ENCODE measurements at places on chromosomes 1 and 21. TPM values are rescaled to one million over a fixed set of nuclear protein-coding genes. Genes with fewer than 3 reads are reported as not detected.

- DNase-seq, result no peak
- H3K36me3 ChIP-seq, result no peaks in the 10 kb centered on the region
- no peaks in the 10 kb centered on the region for H3K27me3 ChIP-seq
- no peak overlapping the region for H3K27ac ChIP-seq
- H3K4me3 ChIP-seq, result no peak overlapping the region
- H3K4me1 ChIP-seq, result no peaks in the 10 kb centered on the region
These were observed 131.4 kb upstream of the F3 start for GRCh38 chr1:94672934-94673333.

- H3K36me3 ChIP-seq, result no peaks in the 10 kb centered on the region
- H3K27ac ChIP-seq, result no peak overlapping the region
- no peaks in the 10 kb centered on the region for H3K4me1 ChIP-seq
- no peaks in the 10 kb centered on the region for H3K27me3 ChIP-seq
- H3K4me3 ChIP-seq, result no peak overlapping the region
- DNase-seq, result no peak
These were observed 724.5 kb downstream of the NCAM2 start for GRCh38 chr21:21722731-21723130.

GRCh38 chr1:248372394-248372793 lies 3.2 kb upstream of the OR2T6 start:
- H3K4me3 ChIP-seq, result no peak overlapping the region
- no peak for DNase-seq
- no peaks in the 10 kb centered on the region for H3K36me3 ChIP-seq

DNA sequence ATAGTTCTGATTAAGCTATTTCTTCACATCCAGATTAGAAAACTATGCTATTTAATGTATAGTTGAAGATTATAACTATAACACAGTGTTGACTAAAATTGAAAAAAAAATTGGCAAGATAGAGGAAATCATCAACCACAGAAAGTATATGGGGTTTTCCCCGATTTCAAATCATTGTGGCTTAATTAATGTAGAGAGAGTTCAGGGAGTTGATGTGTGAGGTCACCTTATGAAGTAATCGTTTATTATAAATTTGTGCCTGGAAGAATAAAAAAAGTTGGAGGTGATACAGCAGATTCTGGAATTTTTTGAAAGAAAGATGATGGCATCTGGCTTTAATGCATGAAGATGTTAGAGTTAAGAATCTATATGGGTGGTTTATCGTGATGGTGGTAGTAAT lies 84.3 kb downstream of the PTGS2 start:
- no peak overlapping the region for H3K27ac ChIP-seq
- no peak for DNase-seq
- no peaks in the 10 kb centered on the region for H3K36me3 ChIP-seq
- H3K4me3 ChIP-seq, result no peak overlapping the region
- no peaks in the 10 kb centered on the region for H3K27me3 ChIP-seq

DNA sequence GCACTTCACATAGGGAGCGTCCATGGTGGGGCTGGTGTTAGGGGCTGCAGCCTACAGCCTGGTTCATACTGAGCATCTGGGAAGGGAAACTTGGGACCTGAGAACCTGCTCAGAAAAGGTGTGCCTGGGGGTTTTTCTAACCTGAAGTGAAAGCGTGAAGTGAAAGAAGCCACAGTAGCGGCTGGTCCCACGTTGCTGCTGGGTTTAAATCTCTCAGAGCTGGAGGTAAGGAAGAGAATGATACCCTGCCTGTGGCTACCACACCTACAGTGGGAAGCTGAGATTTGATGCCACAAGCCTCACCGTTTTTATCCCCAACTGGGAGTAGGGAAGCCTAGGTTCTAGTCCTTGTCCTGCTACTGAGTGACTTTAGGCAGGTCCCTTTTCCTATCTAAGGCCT lies 21.0 kb upstream of the FUCA1 start:
- no peaks in the 10 kb centered on the region for H3K36me3 ChIP-seq
- H3K27me3 ChIP-seq, result no peaks in the 10 kb centered on the region
- no peak overlapping the region for H3K4me3 ChIP-seq
- H3K27ac ChIP-seq, result no peak overlapping the region
- no peaks in the 10 kb centered on the region for H3K4me1 ChIP-seq
- DNase-seq, result no peak

DNA sequence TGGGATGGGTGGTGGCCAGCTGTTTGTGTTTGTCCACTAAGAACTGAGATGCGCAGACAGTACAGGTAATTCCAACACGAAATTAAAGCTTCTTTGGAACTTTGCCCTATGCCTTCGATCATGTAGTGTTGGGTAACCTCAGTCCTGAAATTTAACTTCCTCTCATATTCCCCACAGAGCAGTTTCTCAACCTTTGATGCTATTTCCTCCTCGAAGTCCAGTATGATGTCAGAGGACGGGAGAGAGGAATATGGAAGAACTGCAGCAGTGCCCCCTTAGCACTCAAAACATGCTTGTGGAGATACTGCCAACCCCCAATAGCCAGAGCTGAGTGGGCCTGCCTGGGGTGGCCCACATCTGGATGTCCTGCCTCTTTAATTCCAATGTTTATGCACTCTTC lies 3.6 kb downstream of the LPAR3 start:
- H3K4me1 ChIP-seq, result peaks cover 4% of the 10 kb centered on the region
- no peak overlapping the region for H3K27ac ChIP-seq
- H3K4me3 ChIP-seq, result no peak overlapping the region
- peaks cover 13% of the 10 kb centered on the region for H3K27me3 ChIP-seq

- no peak overlapping the region for H3K4me3 ChIP-seq
- H3K4me1 ChIP-seq, result no peaks in the 10 kb centered on the region
- H3K36me3 ChIP-seq, result no peaks in the 10 kb centered on the region
These were observed 45.3 kb downstream of the KCNC4 start for GRCh38 chr1:110255392-110255787.

DNA sequence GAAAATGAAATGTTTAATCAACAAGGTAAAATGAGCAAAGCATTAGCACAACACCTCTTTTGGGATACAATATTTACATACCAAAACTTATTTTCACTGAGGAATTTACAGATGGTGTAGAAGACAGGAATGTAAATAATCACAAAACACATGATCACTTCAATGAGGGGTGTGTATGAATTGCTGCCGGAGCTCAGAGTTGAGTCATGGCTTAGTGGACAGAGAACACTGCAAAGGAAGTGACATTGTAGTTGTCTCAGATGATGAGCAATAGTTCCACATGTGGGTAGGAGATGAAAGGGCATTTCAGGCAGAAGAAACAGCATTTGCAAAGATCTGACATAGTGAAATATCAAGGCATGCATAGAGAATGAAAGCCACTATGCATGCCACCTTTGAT lies 5.6 kb upstream of the KPRP start:
- H3K36me3 ChIP-seq, result no peaks in the 10 kb centered on the region
- DNase-seq, result no peak
- no peak overlapping the region for H3K4me3 ChIP-seq
- H3K27ac ChIP-seq, result no peak overlapping the region

GRCh38 chr1:220818421-220819173 lies 31.9 kb downstream of the MTARC1 start:
- H3K27me3 ChIP-seq, result no peaks in the 10 kb centered on the region
- DNase-seq, result peak; percentile 95
- peaks cover 70% of the 10 kb centered on the region for H3K4me1 ChIP-seq
- peak overlapping the region; percentile 73 for H3K27ac ChIP-seq
- no peak overlapping the region for H3K4me3 ChIP-seq
- H3K36me3 ChIP-seq, result no peaks in the 10 kb centered on the region

DNA sequence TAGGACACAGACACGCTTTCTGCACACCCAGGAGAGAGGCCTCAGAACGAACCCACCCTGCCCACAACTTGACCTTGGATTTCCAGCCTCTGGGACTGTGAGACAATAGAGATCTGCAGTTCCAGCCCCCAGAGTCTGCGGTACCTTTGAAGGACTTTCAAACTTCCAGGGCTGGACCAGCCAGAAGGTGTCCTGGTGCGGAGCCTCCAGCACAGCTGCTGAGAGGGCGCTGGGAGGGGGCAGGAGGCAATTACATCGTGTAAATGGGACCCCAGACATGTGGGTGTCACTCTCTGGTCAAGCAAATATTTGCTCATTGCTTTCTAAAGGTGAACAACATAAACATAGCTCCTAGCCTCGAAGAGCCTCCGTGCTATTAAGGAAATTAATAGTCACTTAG lies 58.7 kb upstream of the ACTRT2 start:
- no peaks in the 10 kb centered on the region for H3K4me1 ChIP-seq
- no peak overlapping the region for H3K27ac ChIP-seq
- no peaks in the 10 kb centered on the region for H3K36me3 ChIP-seq
- H3K4me3 ChIP-seq, result no peak overlapping the region

DNA sequence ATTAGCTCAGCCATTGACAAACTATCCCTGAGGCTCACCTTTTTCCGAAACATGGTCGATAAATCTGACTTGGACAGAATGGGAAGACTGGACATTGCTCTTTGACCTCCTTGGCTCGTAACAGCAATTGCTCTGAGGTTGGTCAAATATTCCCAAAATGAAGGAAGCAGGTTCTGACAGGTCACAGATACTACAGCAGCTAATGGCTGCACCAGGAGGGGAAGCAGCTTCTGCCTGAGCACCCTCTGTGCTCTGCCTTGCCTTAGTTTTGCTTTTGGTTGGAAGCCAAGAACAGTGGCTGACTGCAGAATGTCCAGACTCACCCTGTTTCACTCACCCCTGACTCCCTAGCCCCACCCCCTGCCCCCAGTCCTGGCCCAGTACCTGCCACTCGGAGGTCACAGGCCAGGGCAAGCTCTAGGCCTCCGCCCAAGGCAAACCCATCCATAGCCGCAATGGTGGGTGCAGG lies 15.4 kb downstream of the ECHDC2 start:
- no peaks in the 10 kb centered on the region for H3K27me3 ChIP-seq
- no peak for DNase-seq
- H3K4me3 ChIP-seq, result no peak overlapping the region

DNA sequence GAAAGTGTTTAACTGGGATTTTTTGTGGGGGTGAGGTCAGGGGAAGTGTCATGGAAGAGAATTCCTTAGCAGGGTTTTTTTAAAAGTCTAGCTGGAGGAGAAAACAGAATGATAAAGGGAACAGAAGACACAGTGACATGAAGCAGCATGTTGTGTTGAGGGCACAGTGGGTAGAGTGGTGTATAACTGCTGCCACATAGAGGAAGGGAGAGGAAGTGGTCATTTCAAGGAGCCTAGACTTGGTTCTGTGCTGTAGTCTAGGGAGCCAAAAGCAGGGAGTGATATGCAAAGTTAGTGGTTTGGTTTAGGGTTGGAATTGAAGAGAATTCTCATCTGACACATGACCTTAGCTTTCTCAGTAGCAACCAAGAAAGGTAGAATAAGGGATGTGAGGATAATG lies 10.2 kb downstream of the EEIG2 start:
- no peak overlapping the region for H3K27ac ChIP-seq
- H3K4me1 ChIP-seq, result no peaks in the 10 kb centered on the region
- DNase-seq, result no peak
- no peaks in the 10 kb centered on the region for H3K36me3 ChIP-seq
- no peaks in the 10 kb centered on the region for H3K27me3 ChIP-seq

GRCh38 chr1:6385488-6386191 lies 7.9 kb downstream of the ACOT7 start:
- DNase-seq, result peak; percentile 92
- peaks cover 30% of the 10 kb centered on the region for H3K4me1 ChIP-seq
- H3K27me3 ChIP-seq, result no peaks in the 10 kb centered on the region
- peak overlapping the region; percentile 87 for H3K27ac ChIP-seq
- H3K4me3 ChIP-seq, result peak overlapping the region; percentile 7

GRCh38 chr1:229434641-229435051 lies 752 bp upstream of the ACTA1 start:
- H3K4me3 ChIP-seq, result no peak overlapping the region
- H3K27me3 ChIP-seq, result peaks cover 62% of the 10 kb centered on the region
- peaks cover 1% of the 10 kb centered on the region for H3K36me3 ChIP-seq
- H3K4me1 ChIP-seq, result peaks cover 43% of the 10 kb centered on the region
- DNase-seq, result no peak

DNA sequence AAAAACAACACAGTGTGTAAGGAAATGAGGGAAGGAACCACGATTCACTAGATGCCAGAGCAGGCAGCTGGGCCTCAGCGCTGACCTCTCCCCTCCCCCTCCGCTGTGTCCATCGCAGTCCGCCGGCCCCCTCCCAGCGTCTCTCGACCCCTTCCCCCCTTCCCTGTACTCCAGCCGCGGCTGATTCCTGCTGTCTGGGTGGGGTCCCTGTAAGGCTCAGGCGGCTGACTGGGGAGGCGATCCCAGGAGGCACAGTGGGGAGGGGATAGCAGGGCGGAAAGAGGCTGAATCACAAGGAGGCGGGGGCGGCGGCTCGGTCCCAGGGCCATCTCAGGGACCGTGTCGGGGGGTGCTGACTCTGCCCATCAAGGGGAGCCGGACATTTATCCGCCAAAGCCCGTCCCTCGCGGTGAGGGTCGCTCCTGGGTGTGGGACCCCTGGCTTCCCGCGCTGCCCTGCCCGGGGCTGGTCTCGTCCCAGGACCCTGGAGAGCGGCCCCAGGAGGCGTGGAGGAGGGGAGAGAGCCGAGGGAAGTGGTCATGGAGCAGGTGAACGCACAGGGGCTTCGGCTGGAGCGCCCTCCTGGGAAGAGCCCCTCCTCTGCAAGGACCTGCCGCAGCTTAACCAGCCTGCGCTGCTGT lies 241.9 kb downstream of the PTPRU start:
- H3K36me3 ChIP-seq, result no peaks in the 10 kb centered on the region
- peaks cover 56% of the 10 kb centered on the region for H3K27me3 ChIP-seq
- no peak overlapping the region for H3K27ac ChIP-seq
- H3K4me1 ChIP-seq, result no peaks in the 10 kb centered on the region
- H3K4me3 ChIP-seq, result no peak overlapping the region

DNA sequence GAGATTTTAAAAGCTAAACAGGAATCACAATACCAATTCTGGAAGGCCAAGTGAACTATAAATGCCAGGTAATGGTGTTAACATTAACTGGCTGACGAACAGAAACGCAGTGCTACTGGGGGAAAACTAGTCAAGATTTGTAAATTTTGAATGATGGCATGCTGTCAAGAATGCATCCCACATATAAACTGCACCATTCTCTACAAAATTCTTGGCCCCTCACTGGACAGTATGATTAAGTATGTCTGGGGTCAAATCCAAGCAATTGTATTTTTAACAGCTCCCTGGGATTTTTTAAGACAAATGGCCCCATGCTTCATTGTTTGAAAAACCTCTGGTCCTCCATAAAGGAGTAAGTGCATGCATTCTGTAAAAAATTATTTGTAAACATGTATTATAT lies 73.2 kb upstream of the COA6 start:
- H3K4me1 ChIP-seq, result no peaks in the 10 kb centered on the region
- DNase-seq, result no peak
- H3K27ac ChIP-seq, result no peak overlapping the region
- no peak overlapping the region for H3K4me3 ChIP-seq
- H3K27me3 ChIP-seq, result no peaks in the 10 kb centered on the region

GRCh38 chr1:184388971-184389370 lies 2.1 kb downstream of the C1orf21 start:
- H3K4me3 ChIP-seq, result peak overlapping the region; percentile 90
- no peak for DNase-seq
- no peaks in the 10 kb centered on the region for H3K4me1 ChIP-seq

Gene PADI1
- total RNA-seq, result not detected

Gene ANGPTL1
- total RNA-seq, result 159 TPM

Gene DNAJB4
- 36.6 TPM for total RNA-seq

Gene TARS2
- total RNA-seq, result 9.3 TPM

Gene LCA5L
- total RNA-seq, result 0.82 TPM

Gene AMY1A
- total RNA-seq, result not detected

Gene FAM72D
- 0.36 TPM for total RNA-seq

Gene USH2A
- not detected for total RNA-seq

Gene CD52
- total RNA-seq, result 5.7 TPM

Gene THRAP3
- total RNA-seq, result 89.5 TPM

All from sigmoid colon (tissue), 7 donors.